Posterior cingulate gyrus (tissue), 11 donors: ENCODE measurements at places on chromosomes 11 and 22.
A peak's percentile ranks its signal among the peaks of the same experiment; 100 is the strongest.

GRCh38 chr11:95257456-95257971, 26.5 kb upstream of the SESN3 start:
- DNase-seq, result no peak

DNA sequence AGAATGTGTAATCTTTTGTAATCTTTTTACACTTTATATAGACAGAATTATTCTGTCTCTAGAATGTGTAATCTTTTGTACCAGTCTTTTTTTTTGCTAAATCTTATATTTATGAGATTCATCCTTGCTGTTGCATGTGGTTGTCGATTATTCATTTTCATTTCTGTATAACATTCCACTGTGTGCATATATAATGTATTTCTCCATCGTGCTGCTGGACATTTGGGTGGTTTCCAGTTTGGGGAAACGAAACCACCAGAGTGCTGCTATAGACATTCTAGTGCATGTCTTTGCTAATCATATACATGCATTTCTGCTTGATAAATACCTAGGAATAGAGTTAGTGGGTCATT, 146.5 kb downstream of the GRIK4 start:
- no peak for DNase-seq

- no peak for DNase-seq
These were observed 411.5 kb upstream of the DDI1 start for GRCh38 chr11:103624708-103625623.

GRCh38 chr11:43687120-43687791, 6.7 kb downstream of the HSD17B12 start:
- DNase-seq, result no peak

DNA sequence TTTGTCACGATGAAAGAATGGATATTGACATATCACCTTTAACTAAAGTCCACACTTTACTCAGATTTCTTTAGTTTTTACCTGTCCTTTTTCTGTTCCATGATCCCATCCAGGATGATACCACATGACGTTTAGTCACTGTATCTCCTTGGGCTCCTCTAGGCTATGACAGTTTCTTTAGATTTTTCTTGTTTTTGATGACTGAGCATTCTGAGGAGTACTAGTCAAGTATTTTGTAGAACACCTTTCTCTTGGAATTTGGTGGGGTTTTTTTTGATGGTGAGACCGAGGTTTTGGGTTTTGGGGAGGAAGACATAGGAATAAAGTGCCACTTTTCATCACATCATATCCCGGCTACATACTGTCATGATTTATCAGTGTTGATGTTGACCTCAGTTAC, 4.0 kb downstream of the LDHAL6A start:
- DNase-seq, result no peak

- DNase-seq, result no peak
These were observed 16.0 kb downstream of the OVOL1 start for GRCh38 chr11:65802841-65803240.

GRCh38 chr11:43948341-43949225, 6.1 kb downstream of the C11orf96 start:
- DNase-seq, result no peak

GRCh38 chr11:33437529-33437928, 180.3 kb downstream of the HIPK3 start:
- DNase-seq, result no peak

GRCh38 chr11:74008373-74009229, at the start of gene UCP3:
TSS of gene UCP3 (minus strand) at chr11:74009085. CDS start at chr11:74007042, 2,043 bp downstream.
- no peak for DNase-seq

- DNase-seq, result no peak
These were observed 383.1 kb upstream of the CADM1 start for GRCh38 chr11:115887316-115887715.

DNA sequence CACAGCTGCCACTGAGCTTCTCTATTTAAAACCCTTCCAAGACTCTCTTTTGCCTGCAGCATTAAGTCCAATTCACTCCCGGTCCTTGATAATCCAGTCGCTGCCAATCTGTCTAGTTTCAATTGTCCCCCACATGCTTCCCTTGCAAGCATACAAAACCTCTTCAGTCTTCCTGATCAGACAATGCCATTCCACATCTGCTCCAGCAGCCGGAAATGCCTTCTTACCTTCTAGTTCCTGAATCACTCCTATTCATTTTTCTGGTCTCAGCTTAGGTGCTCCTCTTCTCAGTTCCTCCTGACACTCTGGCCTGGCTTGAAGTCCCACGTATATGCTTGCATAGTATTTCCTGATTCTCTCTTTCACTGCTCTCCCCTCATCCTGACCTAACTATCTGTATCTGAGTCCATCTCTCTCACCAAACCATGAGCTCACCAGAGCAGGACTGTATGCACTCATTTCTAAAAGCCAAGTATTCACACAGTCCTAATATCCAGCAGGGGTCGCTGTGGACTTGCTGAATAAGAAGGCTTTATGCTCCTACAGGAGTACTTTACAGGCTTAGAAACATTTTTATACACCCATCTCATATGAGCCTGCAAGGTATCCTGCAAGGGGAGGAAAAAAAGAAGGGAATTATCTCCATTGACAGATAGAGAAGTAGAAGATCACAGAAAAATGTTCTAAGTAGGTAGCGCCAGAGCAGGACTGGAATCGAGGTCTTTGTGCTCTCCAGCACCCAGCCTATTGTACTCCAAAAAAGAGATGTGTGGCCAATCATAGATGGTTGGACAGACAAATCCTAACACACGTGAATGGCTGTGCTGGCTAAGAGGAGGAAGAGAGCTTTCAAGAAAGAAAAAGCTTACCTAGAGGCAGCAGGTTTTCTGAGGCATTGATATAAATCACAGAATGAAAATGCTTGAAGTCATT, 19.2 kb downstream of the XRRA1 start:
- DNase-seq, result peak; percentile 67

- DNase-seq, result no peak
These were observed 10.9 kb downstream of the PDGFB start for GRCh38 chr22:39233710-39234471.

- DNase-seq, result no peak
These were observed 311 bp downstream of the APBB1 start for GRCh38 chr11:6418557-6419008.

GRCh38 chr11:27266125-27266524, 96.9 kb downstream of the CCDC34 start:
- DNase-seq, result no peak

DNA sequence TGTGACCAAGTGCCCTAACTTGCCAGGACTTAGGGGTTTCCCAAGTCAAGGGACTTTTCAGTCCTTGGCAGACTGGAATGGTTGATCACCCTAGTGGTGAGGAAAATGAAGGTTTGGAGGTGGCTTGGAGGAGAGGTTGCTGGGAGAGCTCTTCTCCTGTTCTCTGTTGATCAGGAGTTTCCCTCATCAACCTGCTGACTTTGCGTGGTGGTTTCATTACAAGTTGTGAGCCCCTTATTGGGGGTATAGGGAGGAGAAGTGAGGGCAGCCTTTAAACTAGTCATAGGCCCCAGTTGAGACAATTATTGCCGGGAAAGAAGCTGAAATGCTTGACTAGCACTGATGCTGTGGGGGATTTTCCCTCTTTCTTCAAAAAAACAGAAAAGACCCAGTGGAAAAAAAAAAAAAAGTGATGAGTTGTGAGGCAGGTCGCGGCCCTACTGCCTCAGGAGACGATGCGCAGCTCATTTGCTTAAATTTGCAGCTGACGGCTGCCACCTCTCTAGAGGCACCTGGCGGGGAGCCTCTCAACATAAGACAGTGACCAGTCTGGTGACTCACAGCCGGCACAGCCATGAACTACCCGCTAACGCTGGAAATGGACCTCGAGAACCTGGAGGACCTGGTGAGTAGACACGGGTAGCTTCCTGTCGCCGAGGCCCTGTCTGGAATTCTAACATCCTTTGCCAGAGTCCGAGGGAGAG, at the start of gene CXCR5:
TSS of gene CXCR5 (plus strand) at position 525 of the 704 bp plus-strand sequence. CDS start at position 575, 50 bp downstream.
- no peak for DNase-seq

GRCh38 chr22:43274595-43275240, 68.5 kb downstream of the SCUBE1 start:
- DNase-seq, result no peak

DNA sequence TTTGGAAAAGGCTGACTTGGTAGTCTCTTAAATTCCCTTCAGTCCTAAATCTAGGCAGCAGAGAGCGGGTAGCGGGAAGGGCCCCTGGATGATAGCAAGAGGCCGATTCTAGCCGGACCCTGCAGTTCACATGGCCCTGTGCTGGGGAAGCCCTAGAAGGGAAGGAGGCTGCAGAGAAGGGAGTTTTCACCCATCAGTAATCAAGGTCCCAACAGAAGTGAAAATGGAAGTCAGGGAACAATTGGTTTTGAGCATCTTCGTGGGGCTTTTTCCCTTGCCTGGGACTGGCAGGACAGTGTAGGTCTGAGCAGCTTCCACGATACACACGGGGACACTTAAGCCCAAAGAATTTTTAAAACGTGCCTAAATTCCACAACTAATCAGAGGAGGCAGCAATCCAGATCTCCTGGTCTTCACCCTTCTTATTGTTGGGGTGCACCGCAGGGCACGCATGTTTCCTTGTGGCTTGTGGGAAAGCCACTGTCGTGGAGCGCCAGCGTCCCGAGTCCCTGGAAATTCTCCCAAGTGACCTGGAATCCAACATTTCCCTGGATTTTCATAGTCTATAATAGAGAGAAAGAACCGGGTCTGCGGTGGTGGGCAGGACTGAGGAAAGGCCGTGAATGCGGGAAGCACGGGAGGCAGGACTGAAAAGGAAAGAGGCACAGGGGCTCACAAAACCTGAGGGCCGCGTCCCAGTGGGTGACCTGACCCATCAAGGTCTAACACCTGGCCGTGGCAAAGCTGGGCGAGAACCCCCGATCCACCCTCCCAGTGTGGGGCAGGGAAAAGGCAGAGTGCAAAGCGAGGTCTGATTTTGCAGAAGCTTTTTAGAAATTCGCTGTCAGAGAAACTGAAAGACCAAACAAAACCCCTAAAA, 846 bp upstream of the OAF start:
- no peak for DNase-seq

DNA sequence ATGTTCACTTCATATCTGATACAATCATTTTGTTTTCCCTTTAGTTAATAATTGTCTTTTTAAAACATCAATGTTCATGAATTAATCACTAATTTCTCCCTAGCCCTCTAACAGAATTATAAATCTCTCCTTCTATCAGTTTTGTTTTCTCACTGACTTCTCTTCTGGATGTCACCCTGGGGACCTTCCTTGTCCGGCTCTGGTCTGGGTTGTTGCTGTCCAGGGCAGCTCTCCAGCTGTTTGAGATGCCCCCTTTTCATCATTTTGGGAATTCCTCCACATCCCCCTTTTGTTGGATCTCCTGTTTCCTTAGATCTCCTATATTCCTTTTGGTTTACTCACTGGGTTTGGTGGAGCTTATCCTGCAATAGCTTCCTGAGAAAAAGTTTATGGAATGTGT, 35.6 kb upstream of the PSMA1 start:
- no peak for DNase-seq

DNA sequence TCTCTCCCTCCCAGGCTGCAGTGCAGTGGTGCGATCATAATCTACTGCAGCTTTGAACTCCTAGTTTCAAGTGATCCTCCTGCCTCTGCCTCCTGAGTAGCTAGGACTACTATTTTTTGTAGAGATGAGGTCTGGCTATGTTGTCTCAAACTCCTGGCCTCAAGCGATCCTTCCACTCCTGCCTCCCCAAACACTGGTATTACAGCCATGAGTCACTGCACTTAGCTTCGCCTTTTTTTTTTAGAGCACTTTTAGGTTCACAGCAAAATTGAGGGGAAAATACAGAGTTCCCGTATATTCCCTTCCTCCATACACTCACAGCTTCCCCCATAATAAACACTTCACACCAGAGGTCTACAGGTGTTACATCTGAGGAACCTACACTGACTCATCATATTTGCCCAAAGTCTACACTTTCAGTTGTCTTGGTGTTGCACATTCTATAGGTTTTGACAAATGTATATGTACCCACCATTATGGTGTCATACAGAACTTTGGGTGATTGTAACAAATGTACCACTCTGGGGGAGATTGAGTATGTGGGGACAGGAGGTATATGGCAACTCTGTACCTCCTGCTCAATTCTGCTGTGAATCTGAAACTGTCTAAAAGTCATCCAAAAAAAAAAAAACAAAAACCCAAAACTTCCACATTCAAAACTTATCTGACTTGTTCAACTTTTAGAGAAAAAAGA, 11.3 kb upstream of the SLC37A4 start:
- DNase-seq, result no peak

DNA sequence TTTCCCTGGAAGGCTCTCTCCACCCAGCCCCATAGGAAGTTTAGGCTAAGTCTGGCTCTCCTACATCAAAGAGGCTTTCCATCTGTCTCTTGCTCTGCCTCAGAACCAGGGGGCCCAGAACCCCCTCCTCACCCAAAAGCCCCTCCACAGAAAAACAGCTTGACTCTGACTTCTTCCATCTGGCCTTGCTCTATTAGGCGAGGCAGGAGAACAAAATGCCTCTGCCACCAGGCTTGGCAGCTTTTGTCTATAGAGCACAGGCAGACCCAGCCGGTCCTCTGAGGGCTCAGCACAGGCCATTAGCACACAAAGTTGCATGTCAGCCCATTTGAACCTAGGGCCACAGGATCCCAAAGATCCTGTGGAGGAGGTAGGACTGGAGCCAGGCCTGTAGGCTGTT, 75.7 kb upstream of the SUSD2 start:
- DNase-seq, result no peak

DNA sequence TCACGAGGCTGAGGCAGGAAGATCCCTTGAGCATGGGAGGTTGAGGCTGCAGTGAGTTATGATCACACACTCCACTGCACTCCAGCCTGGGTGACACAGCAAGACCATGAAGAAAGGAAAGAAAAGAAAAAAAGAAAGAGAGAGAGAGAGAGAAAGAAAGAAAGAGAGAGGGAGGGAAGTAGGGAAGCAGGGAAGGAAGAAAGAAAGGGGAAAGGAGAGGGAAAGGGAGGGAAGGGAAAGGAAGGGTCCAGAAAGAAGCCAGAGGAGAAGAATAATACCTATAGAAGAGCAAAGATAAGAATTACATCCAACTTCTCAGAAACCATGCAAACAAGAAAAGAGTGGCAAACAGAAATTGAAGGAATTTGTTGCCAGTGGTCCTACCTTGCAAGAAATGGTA, 17.2 kb upstream of the ZFTA start:
- no peak for DNase-seq

GRCh38 chr11:5705688-5706087, 16.1 kb downstream of the TRIM22 start:
- DNase-seq, result no peak

DNA sequence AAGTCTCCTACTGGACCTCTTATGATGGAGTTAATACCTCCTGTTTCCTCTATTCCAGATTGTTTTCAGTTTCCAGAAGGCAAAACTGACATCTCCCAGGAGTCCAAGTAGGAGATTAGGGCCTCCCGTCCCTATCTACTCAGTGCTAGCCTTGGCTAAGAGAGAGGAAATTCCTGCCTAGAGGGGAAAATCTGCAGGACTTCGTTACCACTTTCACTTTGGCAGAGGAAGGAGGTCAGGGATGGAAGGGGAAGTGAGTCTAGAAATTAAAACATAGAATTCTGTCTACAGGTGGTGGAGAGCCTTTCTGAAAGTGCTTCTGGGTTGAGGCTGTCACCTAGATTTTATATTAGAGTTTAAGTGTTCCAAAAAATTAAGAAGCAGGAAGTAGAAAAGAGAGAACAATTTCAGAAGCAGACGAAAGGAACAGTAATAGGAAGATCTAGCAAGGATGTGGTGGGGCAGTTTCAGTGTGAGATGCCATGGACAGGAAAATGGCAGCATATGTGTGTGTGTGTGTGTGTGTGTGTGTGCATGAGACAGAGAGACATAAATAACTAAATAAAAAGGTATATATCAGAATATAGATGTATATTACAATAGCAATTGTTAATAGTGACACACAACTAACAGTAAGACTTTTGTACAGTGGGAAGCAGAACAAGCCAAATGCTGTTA, 2.4 kb upstream of the TRIM68 start:
- no peak for DNase-seq
